ENCODE measurements at places on chromosomes 7 and 10.
A peak's percentile ranks its signal among the peaks of the same experiment; 100 is the strongest.

GRCh38 chr10:70774810-70775678 is 10.1 kb downstream of the TBATA start:
- DNase-seq: no peak

DNA sequence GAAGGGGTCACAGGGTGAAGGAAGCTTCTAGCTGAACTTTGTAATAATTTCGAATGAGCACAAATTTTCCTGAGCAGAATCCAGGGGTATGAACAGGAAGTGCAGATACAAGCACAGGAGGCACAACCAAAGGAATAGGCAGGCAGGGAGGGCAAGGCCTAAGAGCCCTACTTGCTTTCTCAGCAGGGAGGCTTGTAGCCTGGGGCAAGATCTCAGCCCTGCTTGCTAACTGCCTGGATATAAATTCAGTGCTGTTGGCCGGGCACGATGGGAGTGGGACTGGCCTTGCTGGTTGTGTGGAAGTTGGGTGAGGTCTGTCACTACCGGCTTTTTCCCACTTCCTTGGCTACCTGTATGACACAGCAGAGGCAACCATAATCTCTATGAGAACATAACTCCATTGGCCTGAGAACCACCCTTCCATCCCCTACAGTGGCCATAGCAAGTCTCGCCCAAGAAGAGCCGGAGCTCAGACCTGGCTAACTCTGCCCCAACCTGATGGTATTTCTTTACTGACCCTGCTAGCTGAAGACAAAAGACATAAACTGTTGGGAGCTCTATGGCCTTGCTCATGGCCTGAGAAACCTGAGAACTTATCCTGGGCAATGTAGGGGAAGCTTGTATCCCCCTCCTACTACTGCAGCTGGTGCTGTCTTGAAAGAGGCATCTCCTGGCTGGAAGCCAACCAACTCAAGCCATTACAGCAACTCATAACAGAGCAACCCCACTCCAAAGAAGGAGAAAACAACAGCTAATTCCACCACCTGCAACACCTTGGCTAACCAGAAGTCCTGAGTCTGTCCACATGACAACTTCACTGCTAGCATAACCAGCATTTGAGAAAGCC is 27.6 kb downstream of the CLDN12 start:
- no peak for DNase-seq

- DNase-seq: no peak
These were observed 128.8 kb upstream of the LYZL2 start for GRCh38 chr10:30758338-30758737.

GRCh38 chr10:17196573-17196972 is 4.9 kb downstream of the TRDMT1 start:
- no peak for DNase-seq

DNA sequence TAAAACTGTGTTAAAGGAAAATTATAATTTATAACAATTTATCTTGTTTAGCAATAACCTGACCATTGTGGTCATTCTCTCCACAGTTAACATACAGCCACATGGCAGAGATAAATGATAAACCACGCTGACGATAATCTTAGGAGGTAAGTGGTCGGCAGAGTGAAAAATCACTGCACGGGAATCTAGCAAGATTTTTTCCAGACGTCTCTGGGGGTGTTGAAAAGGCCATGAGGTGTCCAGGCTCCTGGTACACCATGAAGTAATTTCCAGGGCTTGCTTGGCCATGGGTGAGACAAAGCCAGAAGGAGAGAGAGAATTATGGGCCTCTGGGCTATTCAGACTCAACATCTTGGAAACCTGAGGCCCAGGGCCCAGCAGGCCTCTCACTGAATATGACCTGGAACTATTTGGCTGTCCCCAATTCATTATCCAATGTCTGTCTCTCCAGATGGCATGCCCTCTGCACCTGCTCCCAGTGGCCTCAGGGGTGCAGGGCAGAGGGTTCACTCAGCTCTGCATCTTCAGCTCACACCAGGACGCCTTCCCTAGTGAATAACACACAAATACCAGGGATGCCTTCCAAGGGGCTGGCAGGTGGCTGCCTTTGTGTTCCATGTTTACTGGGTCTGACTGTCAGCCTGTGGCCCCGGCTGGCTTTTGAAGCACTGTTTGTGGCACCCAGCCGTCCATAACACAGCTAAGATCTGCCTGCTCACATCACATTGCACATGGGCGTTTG is 590.4 kb upstream of the PFKP start:
- peak; percentile 77 for DNase-seq

DNA sequence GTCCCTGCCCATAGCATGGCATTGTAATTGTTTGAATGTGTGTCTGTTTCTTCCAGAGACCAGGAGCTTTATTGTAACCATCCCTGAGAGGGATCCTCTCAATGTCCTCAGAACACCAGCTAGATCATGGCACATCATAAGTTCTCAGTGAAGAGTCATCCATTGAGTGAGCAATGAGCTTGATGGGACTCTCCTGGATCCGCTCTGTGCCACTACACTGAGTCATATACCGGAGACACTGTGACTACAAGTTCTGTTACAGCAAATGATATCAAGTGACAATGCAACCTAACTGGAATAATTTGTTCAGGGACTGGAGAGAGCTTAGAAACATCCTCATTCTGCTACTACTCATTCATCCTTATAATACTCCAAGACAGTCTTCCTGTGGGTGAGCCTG is 25.1 kb downstream of the MRPS24 start:
- DNase-seq: no peak

DNA sequence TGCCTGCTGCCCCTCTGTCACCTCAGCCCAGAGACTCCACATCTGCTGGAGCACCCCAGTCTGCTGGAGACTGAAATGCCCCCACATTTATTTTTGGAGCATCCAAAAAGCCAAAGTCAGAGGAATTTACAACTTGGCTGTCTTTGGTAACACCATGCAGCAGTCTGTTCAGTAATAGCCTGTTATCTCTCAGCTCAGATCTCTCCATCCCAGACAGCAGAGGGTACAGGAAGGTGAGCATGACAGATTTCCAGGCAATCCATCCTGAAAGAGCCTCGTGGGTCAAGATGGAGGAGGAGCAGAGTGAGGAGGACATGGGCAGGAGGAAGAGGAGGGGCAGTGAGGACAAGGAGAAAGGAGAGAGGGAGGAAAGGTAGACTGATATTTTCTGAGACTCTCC is 55.9 kb downstream of the GRID1 start:
- DNase-seq: no peak

DNA sequence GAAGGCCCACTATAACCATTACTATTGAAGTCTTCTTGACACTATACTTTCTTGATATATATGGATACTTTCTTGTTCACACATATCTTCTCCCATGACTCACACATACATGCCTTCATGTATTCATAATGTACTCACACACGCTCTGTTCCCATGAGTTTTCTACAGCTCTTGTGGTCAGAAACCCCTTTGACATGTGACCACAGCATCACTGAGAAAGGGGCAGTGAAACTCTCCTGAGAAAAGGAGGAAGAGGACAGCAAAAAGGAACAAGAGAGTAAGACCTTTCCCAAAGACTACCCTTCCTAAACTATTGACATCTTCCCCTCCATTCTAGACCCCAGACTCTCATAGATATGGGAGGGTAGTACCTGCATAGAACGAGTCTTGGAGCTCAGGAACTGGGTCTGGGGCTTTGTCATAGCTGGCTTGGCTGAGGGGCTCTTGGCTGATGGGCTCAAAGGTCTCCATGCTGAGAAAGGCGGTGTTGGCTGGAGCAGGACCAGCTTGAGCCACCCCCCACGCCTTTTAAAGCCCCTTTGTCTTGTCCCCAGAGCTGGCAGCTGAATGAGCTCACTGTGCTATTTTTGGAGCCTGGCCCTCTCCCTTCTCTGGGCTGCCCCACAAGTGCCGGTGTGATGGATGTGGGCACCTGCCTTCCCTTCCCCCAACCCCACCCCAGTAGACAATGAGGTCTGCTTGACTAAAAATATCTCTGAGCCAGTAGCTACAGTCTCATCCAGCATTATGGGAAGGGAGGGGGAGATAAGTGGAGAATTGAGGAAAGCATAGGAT is 5.1 kb downstream of the SYNPO2L start:
- no peak for DNase-seq

DNA sequence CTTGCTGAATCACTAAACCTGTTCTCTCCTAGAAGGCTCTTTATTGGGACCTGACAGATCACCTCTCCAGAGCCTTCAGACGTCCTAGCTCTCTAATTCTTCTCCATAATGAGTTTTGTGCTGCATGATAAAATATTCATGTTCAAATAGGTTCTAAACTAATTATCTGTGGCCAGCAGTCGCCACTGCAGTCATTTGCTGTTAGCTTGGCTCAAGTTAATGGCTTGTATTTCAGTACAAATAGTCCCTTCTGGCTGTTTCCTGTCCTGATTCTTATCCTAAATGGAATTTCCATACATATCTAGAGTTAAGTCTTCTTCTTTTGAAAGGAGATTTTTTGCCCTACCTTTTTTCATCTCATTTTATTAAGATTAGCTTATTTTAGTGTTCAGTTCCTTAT is 303.2 kb downstream of the EXOC4 start:
- no peak for DNase-seq

DNA sequence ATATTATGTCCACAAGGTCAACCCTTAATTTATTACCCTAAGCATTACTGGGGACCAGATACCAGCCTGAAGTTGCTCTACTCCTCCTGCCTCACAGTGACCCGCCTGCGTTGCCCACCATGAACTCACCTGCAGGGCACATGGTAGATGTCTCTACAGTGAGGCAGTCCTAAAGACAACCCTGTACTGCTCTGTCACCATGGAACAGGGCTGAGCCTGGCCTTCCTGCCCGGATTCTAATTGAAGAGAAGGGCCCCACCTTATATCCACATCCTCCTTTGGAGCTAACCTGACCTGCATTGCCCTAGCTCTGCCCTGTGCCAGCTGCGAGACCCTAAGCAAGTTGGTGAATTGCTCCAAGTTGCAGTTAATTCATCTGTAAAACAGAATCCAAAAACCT is 4.1 kb downstream of the SH3PXD2A start:
- no peak for DNase-seq

DNA sequence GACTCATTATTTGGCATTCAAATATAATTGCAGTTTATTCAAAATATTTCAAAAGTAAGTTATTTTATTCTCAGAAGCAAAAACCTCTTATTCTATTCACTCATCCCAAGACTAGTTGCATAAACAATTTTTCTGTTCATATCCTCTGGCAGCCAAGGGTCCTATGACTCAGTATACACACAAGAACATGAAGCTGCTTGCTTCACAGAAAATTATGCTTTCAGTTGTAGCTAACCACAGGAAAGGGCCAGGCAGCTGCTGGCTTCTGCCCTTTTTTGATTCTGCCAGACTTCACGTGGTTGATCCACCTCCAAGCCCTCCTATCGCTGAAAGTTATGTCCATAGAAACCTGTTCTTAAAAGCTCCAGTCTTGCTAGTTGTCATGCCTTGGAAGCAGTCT is 108.8 kb downstream of the ABCA13 start:
- DNase-seq: no peak

- no peak for DNase-seq
These were observed 33.0 kb upstream of the GPR26 start for GRCh38 chr10:123633106-123633505.

- no peak for DNase-seq
These were observed 292.8 kb downstream of the ANKRD7 start for GRCh38 chr7:118517275-118517674.

GRCh38 chr7:119647286-119647685 is 625.7 kb upstream of the KCND2 start:
- no peak for DNase-seq

- DNase-seq: no peak
These were observed 25.2 kb downstream of the ZNF775 start for GRCh38 chr7:150404172-150404804.

GRCh38 chr7:2001601-2002442 is 230.9 kb downstream of the MAD1L1 start:
- DNase-seq: no peak

DNA sequence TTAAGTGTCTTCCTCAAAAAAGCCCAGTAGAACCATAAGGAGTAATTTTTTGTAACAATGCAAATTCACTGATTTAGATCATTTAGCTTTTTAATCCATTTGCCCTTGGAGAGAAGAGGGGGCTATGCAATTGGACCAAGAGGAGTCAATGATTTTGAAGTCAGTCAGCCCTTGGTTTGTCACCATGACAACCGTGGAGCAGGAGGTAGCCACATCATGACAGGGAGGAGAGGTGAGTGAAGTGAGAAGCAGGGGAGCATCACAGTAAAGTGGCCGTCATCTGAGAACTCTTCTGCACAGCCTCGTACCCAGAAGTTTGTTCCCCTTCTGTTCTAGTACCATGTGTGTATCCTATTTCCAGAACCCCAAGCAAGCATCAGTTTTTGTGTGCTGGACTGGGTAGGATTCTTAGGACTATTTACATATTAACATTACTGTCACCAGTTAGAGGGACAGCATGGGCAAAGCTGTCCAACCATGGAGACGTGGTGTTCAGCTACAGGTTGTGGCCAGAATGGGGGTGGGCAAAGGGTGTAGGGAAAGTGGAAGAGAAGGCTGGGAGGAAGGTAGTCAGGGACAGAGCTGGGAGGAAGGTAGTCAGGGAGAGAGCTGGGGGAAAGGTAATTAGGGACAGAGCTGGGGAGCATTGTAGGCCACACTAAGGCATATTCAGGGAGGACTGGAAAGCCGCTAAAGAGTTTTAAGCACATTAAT is 13.1 kb downstream of the UBE3C start:
- DNase-seq: no peak

DNA sequence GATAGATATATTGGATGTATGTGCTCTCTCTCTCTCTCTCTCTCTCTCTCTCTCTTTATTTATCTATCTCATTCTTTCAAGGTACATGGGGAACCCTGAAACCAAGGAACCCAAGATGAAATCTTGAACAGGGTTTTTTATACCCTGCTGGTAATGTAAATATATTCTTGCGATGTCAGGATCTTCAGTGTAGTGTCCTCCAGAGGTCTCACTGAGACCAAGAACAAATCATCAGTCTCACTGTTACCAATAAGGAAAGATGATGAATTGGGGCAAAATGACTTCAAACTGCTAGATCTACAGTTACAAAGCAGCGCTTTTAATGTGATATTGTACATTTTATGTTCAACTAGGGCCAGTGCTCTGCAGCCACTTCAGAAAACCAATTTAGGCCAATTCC is 423.5 kb downstream of the ANKRD7 start:
- DNase-seq: no peak

DNA sequence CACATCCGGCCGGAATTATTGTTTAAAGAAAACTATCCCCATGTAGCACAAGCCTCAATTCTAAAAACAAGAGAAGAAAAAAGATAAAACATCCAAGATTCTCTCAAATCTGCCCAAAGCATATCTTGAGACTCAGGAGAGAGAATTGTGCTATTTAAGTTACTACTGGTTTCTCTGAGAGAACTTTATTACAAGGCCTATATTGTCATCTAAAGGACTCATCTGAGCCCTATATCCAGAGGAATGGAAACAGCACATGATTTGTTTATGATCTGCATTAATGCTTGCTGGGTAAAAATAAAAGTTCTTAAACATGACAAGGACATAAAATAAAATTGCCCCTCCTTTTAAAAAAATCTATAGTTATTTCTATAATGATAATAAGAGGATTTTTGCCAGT is 25.0 kb downstream of the LRRN3 start:
- DNase-seq: no peak

DNA sequence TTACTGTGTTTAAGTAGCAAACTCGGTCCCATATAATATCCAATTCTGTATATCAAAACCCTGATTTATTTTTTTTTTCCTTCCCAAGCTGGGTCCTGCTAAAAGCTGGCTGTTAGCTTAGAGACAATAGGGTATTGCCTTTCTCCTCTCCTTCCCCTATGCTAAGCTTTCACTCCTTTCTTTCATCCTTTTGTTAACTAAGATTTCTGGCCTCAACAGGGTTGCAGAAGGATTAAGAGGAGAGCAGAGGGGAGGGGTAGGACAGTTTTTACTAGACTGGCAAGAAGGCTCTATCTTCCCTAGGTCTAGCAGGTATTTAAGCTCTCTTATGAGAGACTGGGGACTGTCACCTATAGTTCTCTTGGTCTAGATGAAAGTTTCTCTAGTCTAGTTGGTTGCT is 229.2 kb downstream of the KCND2 start:
- no peak for DNase-seq

Measured in NCI-H1092 (cell line).